ENCODE measurements at places on chromosomes 1 and 21. TPM values are rescaled to one million over a fixed set of nuclear protein-coding genes. Genes with fewer than 3 reads are reported as not detected.

Gene SLC9C2
- polyA plus RNA-seq = not detected

Gene RHD
- 0.12 TPM for polyA plus RNA-seq

Gene TMEM269
- polyA plus RNA-seq = 0.06 TPM

Gene NBPF14
- 4.3 TPM for polyA plus RNA-seq

Gene TTC34
- 0.37 TPM for polyA plus RNA-seq

Gene AQP10
- not detected for polyA plus RNA-seq

Gene PLA2G2C
- polyA plus RNA-seq = not detected

Gene COL8A2
- 0.07 TPM for polyA plus RNA-seq

Gene MNDA
- 1.3 TPM for polyA plus RNA-seq

Gene KCNJ9
- polyA plus RNA-seq = 0.03 TPM

Gene CD247
- 325 TPM for polyA plus RNA-seq

Gene NFASC
- not detected for polyA plus RNA-seq

Gene UTS2
- polyA plus RNA-seq = 0.33 TPM

Gene CACHD1
- polyA plus RNA-seq = 3.3 TPM

Gene PLA2G2D
- not detected for polyA plus RNA-seq

Gene CFHR2
- not detected for polyA plus RNA-seq

Gene ZC3H12A
- polyA plus RNA-seq = 3.1 TPM

Gene ABCG1
- polyA plus RNA-seq = 11.2 TPM

Gene CYP4A22
- not detected for polyA plus RNA-seq

Gene FCRL1
- 0.09 TPM for polyA plus RNA-seq

Gene TCHHL1
- polyA plus RNA-seq = not detected

Gene ITLN2
- not detected for polyA plus RNA-seq

Gene GPR161
- polyA plus RNA-seq = not detected

Gene POMGNT1
- polyA plus RNA-seq = 33.4 TPM

Gene POLR3GL
- 101 TPM for polyA plus RNA-seq

Gene CLEC20A
- polyA plus RNA-seq = not detected

Gene CA6
- polyA plus RNA-seq = 53.7 TPM

Gene WDR3
- 17.4 TPM for polyA plus RNA-seq

Gene AMY2A
- not detected for polyA plus RNA-seq

Gene FAM72B
- polyA plus RNA-seq = not detected

Gene NECTIN4
- polyA plus RNA-seq = not detected

Gene ACTL8
- not detected for polyA plus RNA-seq

Gene KCTD3
- 1.4 TPM for polyA plus RNA-seq

Gene ARHGEF16
- not detected for polyA plus RNA-seq

Gene TNFRSF9
- polyA plus RNA-seq = 5.1 TPM

Gene CACNA1E
- polyA plus RNA-seq = not detected

Gene PARK7
- 318 TPM for polyA plus RNA-seq

Gene MTF1
- polyA plus RNA-seq = 10.3 TPM

Gene CCDC27
- not detected for polyA plus RNA-seq

Gene LMX1A
- not detected for polyA plus RNA-seq

Gene E2F2
- polyA plus RNA-seq = not detected

Gene SLAMF9
- polyA plus RNA-seq = not detected

Gene IVNS1ABP
- 48.5 TPM for polyA plus RNA-seq

Data from naive thymus-derived CD8-positive, alpha-beta T cell (primary cell).